ENCODE measurements at places on chromosomes 1 and 21.

GRCh38 chr1:46749921-46750404, 31.0 kb upstream of the EFCAB14 start:
- DNase-seq = peak; percentile 26

- DNase-seq = peak; percentile 32
Observed at GRCh38 chr1:173122344-173122935, 71.7 kb upstream of the TNFSF18 start.

DNA sequence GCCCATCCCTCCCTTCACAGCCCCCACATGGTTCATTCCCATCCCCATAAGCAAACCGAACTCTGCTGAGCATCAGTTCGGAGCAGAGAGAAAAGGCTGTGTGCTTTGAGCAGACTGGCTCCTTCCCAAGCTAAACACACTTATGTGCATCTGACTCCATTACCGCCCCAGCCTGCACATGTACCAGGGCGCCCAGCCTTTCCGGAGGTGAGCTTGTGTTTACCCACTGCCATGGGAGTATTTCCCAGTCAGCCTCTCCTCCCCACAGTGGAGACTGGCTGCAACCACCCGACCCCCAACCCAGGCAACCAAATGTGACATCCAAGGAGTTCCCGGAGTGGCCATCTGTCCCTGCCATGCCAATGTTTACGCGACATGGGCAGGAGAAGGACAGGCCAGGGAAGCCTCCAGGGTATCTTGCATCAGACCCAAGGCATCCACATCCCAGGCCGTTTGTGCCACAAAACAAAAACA, 9.4 kb downstream of the TIAM1 start:
- no peak for DNase-seq

DNA sequence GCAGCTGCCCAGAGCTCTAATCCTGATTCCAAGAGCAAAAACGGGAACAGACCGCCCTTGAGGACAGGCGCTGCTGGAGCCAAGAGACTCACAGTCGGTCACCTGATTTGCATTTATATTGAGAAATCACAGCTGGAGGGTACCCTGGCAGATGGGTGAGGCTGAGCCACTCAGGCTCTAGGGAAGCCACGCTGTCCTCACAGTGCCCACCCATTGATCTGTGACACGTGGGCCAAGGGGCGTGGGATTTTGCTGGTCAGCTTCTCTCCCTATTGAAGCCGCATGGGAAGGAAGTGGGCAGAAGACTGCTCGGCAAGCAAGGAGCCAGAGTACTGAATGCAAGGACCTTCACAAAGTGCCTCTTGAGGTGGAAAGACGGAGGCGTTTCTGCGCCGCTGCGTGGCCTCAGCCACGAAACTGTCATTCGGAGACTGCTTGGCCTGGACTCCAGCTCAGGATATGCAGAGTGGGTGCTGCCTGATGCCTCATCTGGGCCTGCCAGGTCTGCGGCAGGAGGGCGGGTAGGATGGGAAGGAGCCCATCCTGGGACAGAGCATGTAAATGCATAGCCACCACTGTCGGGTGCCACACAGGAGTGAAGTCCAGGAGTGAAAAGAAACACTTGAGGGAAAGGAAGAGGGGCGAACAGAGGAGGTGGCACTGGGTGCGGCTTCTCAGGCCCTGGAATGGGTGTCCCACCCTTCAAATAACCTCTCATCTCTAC, 139.8 kb downstream of the PGBD5 start:
- no peak for DNase-seq

DNA sequence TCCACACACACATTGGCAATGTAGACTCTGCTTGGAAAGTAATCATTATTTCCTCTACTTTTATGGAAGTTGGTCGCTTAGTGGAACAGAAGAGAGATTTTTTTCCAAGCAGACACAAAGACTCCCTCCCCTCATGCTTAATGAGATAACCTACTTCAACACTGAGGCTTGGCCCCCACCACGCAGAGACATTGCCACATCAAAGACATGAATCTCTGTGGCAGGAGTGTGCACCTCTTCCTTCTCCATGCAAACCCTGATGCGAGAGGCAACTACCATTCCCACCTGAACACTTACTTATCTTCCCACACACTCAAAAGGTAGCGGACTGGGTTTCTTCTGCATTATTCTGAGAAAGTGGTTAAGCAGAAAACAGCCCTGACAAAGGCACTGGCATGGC, 37.3 kb upstream of the LPAR3 start:
- no peak for DNase-seq

- DNase-seq = peak; percentile 17
Observed at GRCh38 chr1:43563876-43564539, 33.3 kb downstream of the PTPRF start.

- no peak for DNase-seq
Observed at GRCh38 chr1:5917591-5918274, 74.5 kb downstream of the NPHP4 start.

DNA sequence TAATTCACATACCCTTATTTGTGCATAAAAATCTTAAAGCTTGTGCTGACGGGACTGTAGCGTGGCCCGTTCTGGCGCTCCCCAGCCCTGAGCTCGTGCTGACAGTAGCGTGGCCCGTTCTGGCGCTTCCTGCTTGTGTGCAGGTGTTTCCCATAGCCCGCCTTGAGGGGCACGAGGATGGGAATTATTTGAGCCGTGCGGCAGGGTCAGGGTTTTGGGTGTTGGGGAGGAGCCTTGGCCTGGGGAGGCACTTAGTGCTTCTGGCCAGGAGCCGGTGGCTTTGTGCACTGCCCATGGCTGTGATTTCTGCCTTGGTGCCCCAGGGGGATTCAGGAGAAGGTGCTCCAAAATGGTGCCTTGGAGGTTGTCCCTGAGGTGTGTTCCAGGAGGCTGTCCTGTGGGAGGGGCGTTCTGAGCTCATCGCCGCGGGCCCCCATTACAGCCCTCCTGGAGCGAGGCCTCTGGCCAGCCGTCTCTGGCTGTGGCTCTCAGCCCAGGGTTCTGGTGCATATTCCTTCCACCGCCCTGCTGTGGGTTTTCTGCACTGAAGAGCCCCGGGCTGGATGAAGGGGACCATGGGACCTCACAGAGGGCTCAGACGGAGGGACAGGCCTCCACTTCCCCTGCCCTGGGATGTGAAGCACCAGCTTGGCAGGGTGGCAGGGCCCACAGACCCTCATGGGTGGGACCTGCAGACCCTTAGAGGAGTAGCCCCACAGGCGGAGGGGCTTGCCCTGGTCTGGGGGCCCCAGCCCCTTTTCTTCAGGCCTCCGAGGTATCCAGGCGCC, 6.6 kb downstream of the SLX9 start:
- no peak for DNase-seq

GRCh38 chr1:230176326-230176725, 109.3 kb downstream of the GALNT2 start:
- DNase-seq = no peak

DNA sequence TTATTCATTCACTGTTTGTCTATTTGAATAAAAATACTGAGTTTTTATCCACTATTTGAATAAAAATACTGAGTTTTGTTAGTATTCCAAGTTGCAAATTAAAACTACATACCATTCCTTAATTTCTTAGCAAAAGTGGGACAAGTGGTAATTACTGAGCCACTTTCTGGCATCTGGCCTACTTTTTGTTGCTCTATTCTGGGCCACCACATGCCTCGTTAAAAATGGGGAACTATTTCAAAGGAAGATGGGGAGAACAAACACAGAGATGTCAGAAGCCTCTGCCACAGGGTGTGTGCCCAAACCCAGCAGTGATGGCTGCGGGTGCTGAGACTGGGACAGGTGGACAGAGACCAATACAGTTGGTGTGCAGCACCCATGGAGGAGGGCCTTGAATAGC, 14.6 kb downstream of the PIGP start:
- no peak for DNase-seq

DNA sequence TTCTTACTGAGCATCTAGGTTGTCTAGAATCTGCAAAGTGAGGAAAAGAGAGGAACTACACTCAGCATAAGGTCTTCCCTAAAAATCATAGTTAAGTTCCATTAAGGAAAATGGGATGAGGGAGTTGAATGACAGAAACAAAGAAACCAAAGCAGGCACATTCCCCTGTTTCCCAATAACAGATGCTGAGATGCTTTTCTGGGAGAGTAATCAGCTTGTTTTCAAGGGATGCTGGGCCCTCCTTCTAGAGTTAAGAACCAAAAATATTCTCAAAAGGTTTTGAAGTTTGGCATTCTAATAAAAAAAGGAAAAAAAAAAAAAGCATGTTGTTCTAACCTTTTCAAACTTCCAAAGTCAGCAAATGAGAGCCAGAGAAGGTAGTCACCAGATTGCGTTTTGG, 105.2 kb upstream of the ZNF648 start:
- no peak for DNase-seq

- DNase-seq = no peak
Observed at GRCh38 chr1:233252441-233252840, 43.1 kb downstream of the PCNX2 start.

DNA sequence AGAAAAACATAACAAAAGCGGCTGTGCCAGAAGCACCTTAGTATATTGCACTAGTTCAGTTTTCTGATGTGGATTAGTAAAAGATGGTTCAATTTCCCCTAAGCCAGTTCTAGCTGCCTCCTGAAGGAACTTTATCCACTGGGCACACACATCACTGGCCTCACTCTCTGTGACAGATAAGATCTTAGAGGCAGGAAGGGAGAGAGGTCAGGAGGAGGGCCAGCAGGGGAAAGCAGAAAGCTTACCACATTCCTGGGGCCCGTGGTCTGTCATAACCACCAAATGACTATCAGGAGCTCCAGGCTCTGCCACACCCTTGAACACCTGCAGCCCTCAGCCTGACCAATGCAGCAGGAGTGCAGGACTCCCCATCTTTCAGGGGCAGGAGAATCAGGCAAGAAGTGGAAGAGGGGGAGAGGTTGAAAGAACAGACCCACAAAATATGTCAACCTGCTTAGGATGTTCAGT, 37.8 kb downstream of the LRRC71 start:
- no peak for DNase-seq

DNA sequence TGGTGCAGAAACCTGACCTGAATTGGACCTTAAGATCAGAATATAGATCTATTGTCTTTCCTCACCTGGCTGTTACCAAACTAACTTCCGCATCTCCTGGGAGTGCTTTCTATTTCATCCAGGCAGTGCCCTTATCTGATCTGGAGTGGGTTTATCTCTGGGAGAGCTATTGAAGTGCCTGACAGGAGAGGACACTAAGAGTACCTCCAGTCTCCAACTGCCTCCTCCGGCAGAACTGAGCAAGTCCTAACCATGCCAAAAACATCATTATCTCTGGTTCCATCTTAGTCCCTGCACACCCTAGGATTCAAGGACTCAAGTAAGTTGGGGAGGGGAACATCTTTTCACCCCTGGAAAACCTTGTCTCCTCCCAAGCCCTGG, 12.4 kb upstream of the KCNJ15 start:
- DNase-seq = no peak

DNA sequence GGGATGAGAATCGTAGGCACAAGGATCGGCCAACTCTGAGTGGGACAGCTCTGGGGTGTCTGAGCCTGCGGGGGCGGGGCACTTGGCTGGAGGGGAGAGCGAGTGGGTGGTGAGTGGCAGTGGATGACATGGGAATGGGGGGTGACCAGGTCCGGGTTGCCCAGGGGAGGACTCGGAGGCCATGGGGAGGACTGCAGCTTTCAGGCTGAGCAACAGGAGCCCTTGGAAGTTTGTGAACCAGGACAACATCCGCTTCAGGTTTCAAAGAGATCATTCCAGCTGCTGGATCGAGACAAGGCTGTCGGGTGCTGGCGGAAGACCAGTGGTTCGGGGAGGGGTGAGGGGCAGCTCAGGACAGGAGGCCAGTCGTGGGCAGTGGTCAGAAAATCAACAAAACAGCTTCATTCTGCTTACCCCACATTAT, 124.4 kb upstream of the IRF2BP2 start:
- no peak for DNase-seq

GRCh38 chr1:159960721-159961381, 6.8 kb upstream of the SLAMF9 start:
- DNase-seq = peak; percentile 99

GRCh38 chr1:108050158-108050557, 85.2 kb upstream of the VAV3 start:
- no peak for DNase-seq

DNA sequence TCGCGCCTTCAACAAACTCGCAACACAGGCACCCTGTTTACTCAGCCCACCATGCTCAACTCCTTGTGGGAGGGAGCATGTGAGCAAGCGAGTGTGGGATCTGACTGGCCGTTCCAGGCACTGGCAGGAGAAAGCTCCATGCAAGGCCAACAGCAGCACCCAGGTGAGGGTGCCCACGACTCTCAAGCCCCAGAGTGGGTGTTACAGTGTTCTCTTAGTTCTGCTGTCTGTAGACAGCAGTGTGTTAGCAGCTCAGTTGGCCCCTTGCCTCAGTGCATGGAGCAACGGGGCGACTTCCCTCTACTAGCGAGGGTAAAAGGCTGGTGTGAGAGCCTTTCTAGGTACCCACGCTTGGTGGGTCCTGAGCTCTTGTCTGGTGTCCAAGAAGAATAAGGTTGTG, 114.6 kb downstream of the PIGK start:
- no peak for DNase-seq

DNA sequence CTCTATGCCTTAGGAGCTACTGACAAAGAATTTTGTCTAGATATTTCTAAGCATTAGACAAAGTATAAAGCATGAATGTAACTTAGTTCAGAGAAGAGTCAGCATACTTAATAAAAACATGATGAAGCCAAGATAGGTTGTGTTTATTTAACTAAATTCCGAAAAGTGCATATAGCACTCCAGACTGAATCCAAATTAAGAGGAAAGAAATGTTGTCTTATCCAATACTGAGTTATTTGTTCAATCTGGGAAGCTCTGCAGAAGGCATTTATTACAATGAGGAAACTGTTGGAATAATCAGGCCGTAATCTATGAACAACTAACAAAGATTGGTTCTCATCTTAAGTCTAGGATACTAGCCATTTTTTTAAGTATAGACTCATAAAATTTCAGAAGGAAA, 100.2 kb downstream of the TNFSF18 start:
- no peak for DNase-seq

DNA sequence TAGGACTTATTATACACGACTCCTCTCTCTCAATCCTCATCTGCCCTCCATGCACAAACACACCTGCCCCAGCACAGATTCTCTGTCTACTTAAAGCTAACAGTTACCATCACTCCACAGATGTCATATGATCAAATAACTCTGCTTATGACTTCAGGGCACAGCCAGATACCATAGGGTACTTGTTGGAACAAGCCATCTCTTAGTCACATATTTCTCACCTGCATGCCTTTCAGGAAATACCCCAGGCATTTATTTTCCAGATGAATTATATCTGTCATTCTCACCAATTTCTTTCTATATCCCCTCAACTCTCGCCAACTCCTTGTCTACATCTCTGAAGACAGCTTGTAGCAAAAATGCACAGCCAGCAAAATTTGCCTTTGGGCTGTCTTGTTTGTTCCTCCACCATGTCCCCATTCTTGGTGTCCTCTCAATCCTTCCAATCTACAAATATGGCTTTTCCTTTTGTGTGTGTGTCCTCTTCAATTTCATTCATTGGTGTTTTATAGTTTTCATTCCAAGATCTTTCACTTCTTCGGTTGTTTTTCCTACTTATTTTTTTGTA, 353.9 kb upstream of the CAMK1G start:
- DNase-seq = no peak
